ENCODE measurements at places on chromosomes 13 and 19.

DNA sequence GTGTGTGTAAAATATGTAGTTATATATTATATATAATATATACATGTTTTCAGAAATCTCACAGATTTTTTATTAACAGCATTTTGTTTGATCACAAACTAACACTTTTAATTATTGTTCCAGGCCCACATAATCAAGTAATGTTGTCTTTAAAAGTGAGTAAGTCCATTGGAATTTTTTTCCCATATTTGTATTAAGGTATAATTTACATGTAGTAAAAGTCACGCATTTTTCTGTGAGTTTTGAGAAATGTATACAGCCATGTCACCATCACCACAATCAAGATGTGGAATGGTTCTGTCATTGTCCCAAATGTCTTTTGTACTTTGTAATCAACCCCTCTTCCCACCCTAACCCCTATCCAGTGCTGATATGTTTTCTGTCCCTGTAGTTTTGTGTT lies 120.0 kb upstream of the RFC3 start:
- no peak for DNase-seq

GRCh38 chr13:80072231-80072630 lies 268.7 kb downstream of the SPRY2 start:
- DNase-seq, result no peak

DNA sequence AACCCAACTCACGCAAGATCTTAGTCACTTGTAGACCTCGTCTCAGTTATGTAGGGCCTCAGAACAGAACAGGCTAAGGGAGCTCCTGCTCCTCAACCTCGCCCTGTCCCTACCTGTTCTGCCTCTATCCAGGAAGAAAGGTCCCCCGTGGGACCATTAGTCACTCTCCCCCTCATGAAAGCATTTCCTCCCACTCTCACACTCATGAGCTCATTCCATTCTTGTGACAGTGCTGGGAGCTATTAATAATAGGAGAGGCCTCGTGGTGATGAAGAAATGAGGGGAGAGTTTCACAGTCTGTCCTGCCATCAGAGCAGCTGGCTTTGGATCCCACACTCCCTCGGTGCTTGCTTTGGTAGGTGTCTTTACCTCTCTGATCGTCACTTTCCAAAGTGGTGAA lies 10.2 kb downstream of the PPP2R1A start:
- no peak for DNase-seq

GRCh38 chr19:5001615-5002014 lies 32.7 kb downstream of the KDM4B start:
- peak; percentile 40 for DNase-seq

GRCh38 chr19:10612499-10613119 lies 12.7 kb upstream of the SLC44A2 start:
- DNase-seq, result no peak

DNA sequence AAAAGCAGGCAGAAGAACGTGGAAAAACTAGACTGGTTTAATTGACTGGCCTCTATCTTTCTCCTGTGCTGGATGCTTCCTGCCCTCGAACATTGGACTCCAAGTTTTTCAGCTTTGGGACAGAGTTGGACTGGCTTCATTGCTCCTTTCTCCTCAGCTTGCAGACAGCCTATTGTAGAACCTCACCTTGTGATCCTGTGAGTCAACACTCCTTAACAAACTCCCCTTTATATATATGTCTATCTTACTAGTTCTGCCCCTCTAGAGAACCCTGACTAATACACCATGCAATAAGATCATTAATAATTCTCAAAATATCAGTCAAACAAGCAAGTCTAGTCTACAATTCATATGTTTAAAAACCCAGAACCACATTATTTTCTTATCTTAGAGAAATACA lies 662.4 kb downstream of the TBC1D4 start:
- DNase-seq, result no peak

DNA sequence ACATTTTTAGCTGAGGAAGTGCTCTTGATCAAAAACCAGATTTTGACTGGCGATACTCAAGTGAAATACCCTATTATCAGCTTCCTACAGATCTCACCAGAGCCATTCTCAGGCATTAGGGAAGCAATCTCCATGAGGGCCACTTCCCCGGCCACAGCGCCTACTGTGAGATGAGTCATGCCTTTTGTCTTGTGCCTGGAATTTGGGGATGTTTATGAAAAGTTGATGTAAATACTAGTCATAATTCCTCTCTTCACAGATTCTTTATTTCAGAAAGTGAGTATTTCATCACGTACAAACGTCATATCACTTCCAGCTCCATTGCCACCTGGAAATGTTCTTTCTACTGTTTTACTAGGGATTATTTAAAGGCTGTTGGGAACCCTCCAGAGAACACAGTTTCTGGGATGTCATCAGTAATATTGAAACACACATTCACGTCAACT lies 25.3 kb upstream of the SLC46A3 start:
- DNase-seq, result peak; percentile 59

GRCh38 chr19:46813839-46814358 lies 25.5 kb upstream of the SLC1A5 start:
- no peak for DNase-seq

- no peak for DNase-seq
Measured at GRCh38 chr13:113216254-113217048, 7.0 kb downstream of the CUL4A start.

DNA sequence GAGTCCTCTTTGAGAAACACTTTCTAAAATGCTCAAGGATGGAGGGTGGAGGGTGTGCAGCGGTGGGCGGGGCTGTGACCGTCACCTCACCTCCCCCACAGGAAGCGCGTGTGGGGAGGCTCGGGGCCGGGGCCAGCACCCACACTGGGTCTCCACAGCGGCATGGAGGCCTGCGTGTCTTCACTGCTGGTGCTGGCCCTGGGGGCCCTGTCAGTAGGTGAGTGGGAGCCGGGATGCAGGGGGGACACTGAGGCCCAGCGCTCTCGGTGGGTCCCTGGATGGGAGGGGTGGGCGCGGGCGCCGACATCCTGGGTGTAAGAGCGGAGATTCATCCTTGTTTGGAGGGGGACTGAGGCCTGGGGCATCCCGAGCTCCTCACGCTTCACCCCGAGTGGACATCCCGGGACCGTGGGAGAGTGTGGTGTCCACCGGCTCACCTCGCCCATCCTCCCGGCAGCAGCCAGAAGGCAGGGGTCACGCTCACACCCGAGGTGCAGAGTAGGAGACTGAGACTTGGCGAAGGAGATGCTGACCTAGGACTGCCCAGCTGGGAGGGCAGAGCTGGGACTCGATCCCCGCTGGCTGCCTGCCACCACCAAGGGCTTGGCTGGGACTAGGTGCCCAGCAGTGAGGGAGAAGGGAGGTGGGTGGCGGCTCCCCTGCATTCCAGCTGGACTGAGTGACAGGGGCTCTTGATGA lies at the start of gene GZMM:
Gene GZMM (plus strand): TSS at position 144 of the 699 bp plus-strand sequence. CDS start 19 bp downstream, at position 163.
- peak; percentile 49 for DNase-seq

DNA sequence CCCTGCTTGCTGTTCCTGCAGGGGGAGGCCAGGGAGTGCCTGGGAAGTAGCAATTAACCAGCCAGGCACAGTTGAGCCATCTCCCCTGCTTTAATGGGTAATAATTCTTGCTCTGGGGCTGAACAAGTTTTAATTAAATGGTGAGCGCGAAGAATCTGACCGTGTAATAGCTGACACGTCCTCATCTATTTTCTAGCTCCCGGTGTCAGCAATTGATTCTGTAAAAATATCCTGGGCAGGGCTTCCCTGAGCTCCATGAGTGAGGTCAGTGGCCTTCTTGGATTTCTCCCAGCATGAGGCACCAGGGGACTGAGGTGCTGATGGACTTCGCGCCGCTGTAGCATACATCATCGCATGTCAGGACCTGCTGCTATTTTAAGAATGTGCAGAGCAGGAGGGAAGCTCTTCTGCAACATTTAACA lies 26.9 kb downstream of the SIPA1L3 start:
- no peak for DNase-seq

DNA sequence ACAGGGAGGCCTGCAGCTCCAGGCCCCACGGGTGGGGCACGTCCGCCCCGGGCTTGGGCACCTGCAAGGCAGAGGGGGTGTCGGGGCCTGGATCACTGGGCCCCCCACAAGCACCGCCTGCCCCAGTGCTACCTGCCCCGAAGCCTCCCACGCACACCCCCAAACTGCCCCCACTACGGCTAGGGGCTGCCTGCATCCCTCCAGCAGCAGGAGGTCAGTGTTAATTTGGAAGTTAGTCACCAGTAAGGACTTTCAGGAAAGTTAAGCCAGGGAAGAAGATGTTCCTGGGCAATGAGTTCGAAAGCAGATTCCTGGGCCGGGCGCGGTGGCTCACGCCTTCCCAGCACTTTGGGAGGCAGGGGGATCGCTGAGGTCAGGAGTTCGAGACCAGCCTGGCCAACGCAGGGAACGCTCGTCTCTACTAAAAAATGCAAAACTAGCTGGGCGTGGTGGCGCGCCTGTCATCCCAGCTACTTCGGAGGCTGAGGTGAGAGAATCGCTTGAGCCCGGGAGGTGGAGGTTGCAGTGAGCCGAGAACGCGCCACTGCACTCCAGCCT lies 5.5 kb downstream of the PEAK3 start:
- no peak for DNase-seq

DNA sequence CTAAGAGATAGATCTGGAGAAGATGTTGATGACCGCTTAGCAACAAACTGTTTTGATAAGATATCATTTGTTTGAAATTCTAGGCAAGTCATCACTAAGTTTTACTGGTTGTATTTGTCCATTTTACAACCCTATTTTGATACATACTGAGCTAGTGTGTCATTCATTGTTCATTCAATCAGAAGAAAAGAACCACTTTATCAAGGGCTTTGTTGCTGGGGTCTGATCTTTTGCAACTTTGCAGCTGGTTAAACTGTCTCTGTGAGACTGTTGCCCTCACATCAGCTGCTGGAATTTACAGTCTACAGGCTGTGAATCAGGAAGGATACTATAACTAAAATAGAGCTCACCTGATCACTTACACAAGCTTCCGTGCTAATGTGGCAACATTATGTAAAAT lies 290.5 kb downstream of the RFC3 start:
- DNase-seq, result no peak

DNA sequence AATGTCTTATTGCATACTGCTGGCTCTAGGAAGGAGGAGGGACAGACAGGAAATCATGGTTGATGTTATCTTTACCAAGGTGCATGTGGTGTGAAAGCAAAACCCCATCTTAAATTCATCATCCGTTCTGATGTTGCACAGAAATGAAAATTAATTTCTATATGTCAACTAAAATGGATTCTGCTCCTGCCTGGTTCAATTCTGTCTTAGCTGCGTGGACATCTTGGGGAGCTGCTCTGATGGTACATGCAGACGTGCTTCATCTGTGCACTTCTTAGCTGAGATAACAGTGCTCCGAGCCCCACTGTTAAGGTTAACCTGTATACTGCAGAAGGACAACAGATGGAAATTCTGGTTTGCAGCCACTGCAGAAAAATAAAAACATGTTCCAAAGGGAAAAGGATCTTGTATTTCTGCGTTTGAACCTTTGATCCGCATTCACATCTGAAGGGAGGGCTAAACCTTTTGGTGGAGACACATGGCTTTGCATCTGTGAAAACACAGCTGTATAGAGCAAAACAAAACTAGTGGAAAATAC lies 155.6 kb downstream of the TM9SF2 start:
- no peak for DNase-seq

GRCh38 chr13:52356327-52356726 lies 49.6 kb downstream of the THSD1 start:
- no peak for DNase-seq

- DNase-seq, result no peak
Measured at GRCh38 chr19:39544911-39545310, 5.0 kb upstream of the EID2 start.

DNA sequence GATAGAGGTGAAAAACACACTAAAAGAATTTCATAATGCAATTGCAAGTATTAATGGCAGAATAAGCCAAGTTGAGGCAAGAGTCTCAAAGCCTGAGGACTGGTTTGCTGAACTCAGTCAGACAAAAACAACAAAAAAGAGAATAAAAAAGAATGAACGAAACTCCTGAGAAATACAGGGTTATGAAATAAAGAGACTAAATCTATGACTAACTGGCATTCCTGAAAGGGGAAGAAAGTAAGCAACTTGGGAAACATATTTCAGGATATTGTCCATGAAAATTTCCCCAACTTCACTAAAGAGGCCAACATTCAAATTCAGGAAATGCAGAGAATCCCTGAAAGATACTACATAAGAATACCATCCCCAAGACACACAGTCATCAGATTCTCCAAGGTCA lies 47.8 kb downstream of the UBL3 start:
- no peak for DNase-seq

DNA sequence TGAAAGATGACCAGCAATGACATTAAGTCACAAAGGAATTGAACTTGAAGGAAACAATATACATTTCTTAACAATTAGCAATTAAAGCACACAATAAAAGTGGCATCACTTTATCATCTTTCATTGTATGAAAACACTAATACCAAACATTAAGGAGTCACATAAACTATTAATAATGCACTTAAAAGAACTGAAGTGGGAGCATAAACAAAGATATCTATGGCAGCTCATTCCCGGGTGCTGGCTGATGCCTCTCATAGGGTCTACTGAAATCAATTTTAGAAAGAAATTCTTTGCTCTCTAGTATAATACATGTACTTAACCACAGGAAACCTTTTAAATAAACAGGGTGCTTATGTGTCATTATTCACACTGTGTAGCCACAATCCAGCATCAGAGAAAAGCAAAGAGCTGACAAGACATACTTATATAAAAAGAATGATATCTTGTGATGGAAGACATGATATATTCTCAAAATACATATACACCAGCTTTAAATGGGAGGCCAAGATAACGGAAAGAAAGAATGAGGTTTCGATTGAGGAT lies 1207.8 kb downstream of the EFNB2 start:
- no peak for DNase-seq

- peak; percentile 81 for DNase-seq
Measured at GRCh38 chr13:71613066-71613745, 253.8 kb downstream of the DACH1 start.

DNA sequence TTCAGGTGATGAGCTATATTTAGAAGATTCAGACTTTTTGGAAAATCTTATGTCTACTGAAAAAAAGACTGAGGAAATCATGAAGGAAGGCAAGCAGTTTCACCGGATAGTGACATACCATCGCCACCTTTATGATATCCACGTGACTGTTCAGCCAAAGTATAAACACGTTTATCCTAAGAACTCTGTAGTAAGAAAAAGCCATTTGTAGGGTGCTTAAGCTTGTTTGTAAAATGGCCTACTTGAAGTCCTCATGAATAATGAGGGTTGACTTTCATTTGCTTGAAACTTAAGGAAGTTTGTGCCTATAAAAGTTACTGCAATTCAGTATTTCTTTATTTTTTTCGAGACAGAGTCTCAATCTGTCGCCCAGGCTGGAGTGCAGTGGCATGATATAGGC lies 7.8 kb upstream of the TDRD12 start:
- DNase-seq, result no peak
